ENCODE measurements at places on chromosomes 16 and 17.

DNA sequence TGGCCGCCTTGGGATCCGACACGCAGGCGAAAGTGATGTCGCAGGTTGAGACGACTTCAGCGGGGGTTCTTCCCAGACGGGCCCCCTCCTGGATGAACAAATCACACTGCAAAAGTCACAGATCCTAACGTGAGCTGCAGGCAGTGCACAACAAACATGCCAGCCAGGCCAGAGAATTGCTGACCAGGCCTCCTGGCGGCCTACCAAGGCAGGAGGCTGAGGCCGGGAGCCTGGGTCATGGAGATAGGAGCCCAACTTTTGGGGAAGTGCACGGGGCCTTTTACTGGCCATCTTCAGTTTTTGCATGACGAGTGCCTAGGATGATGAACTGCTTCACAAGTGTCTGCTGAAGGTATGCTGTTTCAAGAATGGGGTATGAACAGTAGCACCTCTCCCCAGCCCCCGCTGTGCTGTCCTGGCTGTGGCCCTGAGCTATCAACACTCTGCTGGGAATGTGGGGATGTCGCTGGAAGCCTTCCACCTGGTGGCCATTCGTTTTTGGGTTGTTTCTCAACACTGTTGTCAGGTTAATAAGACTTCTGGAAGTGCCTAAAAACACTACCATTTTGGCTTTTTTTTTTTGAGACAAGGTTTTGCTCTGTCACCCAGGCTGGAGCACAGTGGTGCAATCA is 12.2 kb upstream of the ROGDI start:
- no peak for DNase-seq

DNA sequence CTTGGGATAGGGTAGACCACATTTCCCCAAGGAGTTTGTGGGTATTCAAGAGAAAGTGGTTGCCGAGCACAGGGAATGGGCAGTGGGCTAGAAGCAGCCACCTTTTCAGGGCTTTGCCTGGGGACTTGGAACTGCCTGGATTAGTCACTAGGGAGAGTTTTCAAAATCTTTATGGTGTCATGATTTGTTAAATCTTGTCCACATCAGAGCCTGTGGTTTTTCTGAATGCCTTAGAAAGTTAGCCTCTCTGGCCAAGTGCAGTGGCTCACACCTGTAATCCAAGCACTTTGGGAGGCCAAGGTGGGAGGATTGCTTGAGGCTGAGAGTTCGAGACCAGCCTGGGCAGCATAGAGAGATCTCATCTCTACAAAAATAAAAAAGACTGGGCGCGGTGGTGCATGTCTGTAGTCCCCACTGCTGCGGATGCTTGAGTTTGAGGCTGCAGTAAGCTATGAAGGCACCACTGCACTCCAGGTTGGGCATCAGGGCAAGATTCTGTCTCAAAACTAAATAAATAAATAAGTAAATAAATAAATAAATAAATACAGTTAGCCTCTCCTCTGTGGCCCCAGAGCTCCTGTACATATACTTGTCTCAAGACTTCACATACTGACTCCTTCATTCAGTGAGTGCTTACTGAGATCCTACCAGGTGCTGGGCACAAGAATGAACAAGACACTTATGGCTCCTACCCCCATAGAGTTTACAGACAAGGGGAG is 76.3 kb upstream of the HNF1B start:
- DNase-seq: no peak

DNA sequence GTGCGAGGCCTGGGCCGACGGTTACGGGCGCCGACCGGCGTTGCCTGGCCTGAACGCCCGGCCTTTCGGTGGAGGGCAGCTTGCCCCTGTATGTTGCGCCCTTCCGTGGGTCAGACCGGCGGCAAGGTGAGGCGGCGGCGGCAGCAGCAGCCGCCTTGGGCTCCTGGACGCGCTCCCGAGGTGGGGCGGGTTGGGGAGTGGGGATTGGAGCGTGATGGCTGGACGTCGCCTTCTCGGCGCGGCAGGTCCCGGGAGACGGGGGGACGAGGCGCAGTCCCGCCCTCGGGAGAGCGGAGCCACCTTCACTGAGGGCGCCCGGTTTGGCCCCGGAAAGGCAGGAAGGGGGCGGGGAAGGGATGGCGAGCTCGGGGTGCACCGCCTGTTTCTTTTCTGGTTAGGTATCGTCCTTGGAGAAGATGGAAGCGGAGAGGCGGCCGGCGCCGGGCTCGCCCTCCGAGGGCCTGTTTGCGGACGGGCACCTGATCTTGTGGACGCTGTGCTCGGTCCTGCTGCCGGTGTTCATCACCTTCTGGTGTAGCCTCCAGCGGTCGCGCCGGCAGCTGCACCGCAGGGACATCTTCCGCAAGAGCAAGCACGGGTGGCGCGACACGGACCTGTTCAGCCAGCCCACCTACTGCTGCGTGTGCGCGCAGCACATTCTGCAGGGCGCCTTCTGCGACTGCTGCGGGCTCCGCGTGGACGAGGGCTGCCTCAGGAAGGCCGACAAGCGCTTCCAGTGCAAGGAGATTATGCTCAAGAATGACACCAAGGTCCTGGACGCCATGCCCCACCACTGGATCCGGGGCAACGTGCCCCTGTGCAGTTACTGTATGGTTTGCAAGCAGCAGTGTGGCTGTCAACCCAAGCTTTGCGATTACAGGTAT is 671 bp downstream of the DGKE start:
- peak; percentile 46 for DNase-seq

- DNase-seq: no peak
Measured at GRCh38 chr16:56513972-56514371, 5.9 kb downstream of the BBS2 start.

- no peak for DNase-seq
Measured at GRCh38 chr16:23410176-23410575, 42.8 kb downstream of the COG7 start.

GRCh38 chr17:50630524-50631194 is 4.0 kb upstream of the ABCC3 start:
- DNase-seq: no peak

GRCh38 chr17:83106056-83106588 is 26.7 kb downstream of the METRNL start:
- no peak for DNase-seq

DNA sequence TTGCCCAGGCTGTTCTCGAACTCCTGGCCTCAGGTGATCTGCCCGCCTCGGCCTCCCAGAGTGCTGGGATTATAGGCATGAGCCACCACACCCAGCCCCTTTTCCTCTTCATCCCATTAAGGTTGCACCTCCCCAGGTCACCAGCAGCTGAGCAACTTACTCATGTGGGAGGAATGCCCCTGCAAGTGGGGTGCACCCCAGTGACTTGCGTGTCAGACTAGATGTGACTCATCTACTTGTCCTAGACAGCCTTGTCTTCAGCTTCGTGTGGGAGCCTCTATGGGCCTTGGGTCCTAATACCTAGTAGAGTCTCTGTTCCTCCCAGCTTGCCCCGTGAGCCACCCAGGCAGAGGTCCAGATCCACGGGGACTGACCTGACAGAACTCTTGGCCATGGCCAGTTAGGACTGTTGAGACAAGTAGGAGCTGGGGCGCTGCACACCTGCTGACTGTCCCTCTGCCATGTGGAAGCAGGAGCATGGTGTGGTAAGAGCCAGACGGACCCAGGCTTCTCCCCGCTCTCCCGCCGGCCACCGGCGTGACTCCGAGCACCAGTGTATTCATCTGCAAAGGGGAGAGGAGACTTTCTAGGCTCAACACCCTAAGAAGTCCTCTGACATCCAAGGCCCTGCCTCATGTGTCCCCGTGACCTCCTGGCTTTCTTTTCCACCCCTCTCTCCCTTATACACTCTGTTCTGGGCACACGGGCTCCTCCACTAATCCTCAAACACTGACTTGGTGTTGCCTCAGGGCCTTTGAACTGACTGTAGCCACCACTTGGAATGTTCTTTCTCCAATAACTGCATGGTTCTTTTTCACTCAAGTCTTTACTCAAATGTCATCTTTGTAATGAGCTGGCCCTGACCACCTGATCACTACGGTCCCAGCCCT is 11.6 kb upstream of the CBX4 start:
- DNase-seq: no peak

- DNase-seq: no peak
Measured at GRCh38 chr17:13600475-13601321, 1.0 kb downstream of the HS3ST3A1 start.

- DNase-seq: no peak
Measured at GRCh38 chr17:65984299-65984698, 207.6 kb downstream of the CEP112 start.

DNA sequence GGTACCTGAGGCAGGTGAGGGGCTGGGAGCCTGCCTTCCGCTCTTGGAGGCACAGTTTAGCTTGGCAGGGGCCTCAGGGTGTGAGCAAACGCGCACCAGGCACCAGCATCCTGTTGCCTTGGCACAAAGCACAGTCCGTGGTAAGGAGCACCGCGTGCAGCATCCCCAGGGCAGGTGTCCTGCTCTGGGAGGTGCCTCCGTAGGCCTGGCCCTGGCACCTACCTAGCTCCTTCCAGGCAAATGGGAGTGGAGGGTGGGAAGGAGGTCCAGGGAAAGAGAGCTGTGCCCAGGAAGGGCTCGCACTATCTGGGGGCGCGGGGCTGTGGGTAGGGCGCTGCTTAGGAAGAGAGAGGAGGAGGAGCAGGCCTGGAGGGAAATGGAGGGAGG is 3.1 kb upstream of the GSE1 start:
- DNase-seq: no peak

DNA sequence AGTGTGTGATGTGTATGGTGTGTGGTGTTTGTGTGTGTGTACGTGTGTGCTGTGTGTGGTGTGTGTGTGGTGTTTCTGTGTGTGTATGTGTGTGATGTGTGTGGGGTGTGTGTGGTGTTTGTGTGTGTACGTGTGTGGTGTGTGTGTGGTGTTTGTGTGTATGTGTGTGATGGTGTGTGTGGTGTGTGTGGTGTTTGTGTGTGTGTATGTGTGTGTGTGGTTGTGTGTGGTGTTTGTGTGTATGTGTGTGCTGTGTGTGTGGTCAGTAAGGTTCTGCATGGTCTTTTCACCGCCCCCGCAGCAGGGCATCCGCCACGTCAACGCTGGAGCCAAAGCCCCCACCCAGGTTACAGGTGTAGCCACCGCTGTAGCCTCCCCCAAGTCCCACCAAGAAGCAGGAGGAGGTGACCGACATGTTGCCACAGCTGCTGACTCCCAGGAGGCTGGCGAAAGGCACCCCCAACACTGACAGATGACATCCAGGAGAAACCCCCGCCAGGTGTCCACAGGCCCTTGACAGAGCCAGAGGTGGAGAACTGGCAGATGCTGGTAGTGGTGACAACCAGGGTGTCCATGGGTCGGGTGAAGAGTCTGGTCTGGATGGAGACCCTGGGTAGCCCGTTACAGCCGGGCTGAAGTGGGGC is 9.3 kb upstream of the KRT17 start:
- DNase-seq: no peak

GRCh38 chr16:20867585-20867984 is 32.6 kb downstream of the DCUN1D3 start:
- DNase-seq: no peak

- DNase-seq: no peak
Measured at GRCh38 chr16:9594047-9594446, 502.6 kb downstream of the HAPSTR1 start.

DNA sequence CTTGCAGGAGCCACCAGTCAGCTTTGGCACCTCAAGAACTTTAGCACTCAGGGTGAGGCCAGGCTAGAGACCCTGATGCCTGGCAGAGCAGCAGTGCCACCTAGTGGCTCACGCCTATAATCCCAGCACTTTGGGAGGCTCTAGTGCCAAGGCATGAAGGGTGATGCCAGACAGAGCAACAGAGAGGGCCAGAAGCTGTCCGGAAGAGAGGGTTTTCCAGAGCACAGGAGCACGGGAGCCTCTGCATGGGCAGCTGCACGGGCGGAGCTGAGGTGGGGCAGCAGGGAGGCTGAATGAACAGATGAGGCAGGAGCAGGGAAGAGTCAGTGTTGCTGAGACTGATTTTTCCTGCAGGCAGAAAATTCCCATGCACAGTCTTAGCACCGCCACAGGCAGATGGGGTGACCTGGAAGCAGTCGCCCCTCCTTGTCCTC is 38.9 kb downstream of the MYH3 start:
- peak; percentile 13 for DNase-seq

GRCh38 chr17:41739661-41740352 is 5.4 kb upstream of the HAP1 start:
- no peak for DNase-seq

DNA sequence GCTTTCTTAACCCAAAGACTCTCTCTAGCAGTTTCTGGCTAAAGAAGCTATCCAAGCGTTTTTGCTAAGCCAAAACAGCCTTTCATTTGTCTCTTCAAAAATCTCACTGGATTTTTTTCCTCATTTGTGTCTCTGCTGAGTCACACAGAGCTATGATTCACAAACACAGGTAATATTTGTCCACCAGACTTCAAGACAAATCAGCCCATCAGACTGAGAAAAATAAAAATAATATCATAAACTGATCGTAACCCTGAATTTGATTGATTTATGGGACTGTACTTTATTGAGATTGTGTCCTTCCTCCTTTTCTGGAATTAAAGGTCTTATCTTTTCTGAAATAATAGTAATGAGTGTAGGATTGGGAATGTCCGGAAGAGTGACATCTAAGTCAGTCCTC is 25.8 kb downstream of the TRIM16 start:
- no peak for DNase-seq

DNA sequence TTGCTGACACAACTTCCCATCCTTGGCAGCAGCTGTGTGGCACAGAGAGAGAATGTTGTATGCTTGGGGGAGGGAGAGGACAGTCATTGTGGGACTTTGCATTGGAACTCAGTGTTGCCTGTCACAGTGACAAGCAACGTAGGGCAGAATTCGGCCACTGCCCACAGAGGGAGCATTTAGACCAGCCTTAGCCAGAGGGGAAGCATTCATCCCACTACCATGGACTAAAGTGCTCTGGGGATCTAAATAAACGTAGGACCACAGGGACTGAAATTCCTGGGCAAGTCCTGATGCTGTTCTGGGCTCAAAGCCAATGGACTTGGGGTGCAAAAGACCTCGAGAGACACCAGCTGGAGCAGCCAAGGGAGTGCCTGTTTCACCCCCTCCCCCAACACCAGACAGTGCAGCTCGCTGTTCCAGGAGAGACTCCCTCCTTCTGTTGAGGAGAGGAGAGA is 44.9 kb downstream of the ABCA8 start:
- peak; percentile 39 for DNase-seq

DNA sequence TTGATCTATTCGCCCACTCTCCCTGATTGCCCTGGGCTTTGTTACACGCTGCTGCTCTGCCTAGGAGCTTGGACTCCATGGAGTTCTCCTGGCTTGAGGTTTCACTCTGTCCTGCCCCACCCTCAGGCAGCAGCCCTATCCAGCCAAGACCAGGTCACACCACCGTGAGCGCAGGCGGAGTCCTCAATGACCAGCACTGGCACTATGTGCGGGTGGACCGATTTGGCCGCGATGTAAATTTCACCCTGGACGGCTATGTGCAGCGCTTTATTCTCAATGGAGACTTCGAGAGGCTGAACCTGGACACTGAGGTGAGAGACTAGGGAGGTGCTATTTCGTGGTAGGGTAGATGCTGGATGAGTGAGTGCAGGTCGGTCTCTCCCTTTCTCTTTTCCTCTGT is 3.5 kb downstream of the CNTNAP1 start:
- DNase-seq: no peak

- DNase-seq: no peak
Measured at GRCh38 chr16:27827765-27828164, 235.7 kb downstream of the GSG1L start.

- DNase-seq: no peak
Measured at GRCh38 chr16:83066881-83067280, 440.1 kb downstream of the CDH13 start.

Measured in nucleus accumbens (tissue), 56 donors.